ENCODE measurements at places on chromosomes 7 and 10.

- no peak for DNase-seq
Measured at GRCh38 chr10:31972519-31973041, 43.9 kb upstream of the ARHGAP12 start.

GRCh38 chr7:91875851-91876250 lies 4.7 kb downstream of the MTERF1 start:
- no peak for DNase-seq

DNA sequence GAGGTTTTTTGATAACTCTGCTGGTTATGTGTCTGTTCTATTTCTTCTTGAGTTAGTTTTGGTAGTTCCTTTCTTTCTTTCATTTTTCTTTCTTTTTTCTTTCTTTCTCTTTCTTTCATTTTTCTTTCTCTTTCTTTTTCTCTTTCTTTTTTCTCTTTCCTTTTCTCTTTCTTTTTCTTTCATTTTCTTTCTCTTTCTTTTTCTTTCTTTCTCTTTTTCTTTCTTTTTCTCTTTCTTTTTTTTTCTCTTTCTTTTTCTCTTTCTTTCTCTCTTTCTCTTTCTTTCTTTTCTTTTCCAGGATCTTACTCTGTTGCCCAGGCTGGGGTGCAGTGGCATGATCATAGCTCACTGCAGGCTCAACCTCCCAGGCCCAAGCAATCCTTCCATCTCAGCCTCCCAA lies 20.4 kb upstream of the RHBDD2 start:
- no peak for DNase-seq

DNA sequence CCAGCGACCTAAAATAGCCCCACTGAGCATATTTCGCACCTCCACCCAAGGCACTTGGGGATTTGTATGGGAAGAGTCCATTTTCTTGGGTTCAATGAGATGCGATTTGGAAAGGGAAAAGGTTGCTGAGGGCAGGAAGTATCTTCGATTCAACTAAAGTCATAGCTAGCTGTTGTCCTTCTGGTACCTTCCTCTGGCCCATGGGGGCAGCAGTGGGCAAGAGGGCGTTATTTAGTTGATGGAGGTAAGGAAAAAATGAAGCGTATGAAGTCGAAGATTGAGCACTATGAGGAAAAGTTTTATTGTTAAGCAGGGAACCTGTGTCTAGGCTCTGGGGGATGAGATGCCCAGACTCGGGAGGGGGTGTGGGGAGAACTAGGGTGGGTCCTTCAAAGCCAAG lies 135.4 kb downstream of the EVX1 start:
- DNase-seq: no peak

GRCh38 chr7:5429253-5429856 lies 5.7 kb upstream of the TNRC18 start:
- no peak for DNase-seq

DNA sequence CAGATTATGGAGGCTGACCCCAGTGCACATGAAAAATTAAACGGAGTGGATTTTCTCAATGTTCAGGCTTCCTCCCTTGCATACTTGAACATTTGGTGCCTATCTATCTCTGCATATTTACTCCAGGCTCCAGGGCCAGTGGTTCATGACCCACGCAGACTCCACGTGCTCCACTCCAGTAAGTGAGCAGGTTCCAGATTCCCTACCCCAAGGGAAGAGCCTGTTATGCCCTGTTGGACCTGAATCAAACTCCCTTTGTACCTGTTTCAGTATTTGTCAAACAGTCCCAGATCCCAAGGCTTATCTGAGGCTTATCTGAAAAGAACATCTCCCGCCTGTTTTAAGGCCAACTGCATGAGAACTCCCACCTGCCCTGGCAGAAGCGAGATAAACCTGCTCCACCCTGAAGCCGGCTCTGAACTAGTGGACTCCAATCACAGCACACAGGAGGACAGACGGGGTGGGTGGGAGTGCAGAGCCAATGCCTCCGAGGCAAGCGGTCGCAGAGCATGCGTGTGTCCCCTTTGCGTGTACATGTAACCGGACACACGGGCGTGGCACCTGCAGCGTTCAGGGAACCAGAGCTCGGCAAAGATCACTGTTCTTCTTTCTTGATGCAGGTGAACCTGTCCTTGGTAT lies 2.3 kb upstream of the FUOM start:
- DNase-seq: no peak

DNA sequence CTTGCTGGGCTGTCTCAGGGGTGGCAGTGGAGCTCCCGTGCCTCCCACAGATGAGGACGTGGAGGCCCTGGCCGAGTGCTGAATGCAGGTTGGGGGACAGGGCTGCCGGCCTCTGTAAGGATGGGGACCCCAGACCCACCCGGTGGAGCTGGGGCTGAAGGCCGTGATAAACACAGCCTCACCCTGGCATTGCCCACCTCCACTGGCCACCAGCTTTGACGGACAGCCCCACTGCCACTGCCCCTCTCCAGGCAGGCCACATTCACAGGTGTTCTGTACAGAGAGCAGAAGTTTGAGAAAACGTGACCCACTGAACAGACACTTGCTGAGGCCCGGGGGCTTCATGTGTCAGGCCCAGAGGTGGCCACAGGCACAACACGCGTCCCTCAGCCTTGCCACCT lies 126.2 kb downstream of the LHPP start:
- DNase-seq: no peak

- DNase-seq: no peak
Measured at GRCh38 chr10:132875435-132875834, 66.9 kb downstream of the CFAP46 start.

DNA sequence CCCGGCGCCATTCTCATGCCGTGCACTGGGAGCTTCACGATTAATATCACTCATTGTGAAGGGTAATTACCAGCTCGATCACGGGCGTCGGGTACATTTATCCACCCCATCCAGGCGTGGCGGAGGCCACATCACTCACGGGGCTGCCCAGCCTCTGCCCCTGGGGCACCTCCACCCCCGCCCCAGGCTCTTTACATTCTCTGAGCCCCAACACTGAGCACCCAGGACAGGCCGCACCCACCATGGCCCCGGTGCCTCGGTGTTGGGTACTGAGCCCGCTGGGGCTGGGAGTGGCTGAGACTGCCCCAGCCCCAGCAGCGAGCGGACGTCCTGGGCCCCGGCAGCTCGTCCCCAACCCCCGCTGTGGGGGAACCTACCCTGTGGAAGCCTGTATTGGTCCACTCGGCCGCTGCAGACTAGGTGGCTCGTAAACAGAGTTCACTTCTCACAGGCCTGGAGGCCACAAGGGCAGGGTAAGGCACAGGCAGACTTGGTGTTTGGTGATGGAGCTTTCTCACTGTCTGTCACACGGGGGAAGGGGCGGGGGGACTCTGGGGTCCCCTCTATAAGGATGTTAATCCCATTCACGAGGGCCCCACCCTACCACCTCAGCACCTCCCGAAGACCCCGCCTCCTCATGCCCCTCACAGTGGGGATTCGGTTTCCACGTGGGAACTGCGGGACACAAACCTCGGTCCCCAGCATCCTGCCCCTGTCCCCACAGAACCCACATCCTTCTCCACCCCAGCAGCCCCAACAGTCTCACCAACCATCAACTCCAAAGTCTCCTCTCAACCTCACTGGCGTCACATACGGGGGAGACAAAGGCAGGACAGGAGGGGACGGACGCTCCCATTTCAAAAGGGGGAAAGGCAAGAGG lies 184.1 kb downstream of the ELFN1 start:
- DNase-seq: no peak

DNA sequence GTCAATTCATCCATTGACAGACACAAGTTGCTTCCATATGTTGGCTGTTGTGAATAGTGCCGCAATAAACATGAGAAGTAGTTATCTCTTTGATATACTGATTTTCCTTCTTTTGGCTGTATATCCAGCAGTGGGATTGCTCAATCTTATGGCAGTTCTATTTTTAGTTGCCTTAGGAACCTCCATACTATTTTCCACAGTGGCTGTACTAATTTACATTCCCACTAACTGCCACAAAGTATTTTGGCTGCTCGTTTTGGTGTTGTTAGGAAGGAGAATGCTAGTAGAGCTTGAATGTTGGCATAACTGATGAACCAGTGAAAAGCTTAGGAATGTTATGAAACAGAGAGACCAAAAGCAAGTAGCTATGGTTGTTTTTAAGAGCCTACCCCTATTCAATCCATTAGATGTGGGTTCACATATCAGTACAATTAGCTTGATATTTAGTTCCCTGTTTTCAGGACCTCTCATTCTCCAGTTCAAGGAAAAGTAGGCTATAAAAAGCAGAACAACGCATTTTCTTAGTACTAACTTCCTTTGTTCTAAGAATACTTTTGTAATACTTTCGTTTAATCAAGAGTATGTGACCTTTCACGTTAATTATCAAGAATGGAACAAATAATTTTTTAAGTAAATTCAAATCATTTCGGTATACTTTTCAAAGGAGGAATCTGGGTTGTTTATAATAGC lies 100.3 kb downstream of the FAS start:
- DNase-seq: no peak

DNA sequence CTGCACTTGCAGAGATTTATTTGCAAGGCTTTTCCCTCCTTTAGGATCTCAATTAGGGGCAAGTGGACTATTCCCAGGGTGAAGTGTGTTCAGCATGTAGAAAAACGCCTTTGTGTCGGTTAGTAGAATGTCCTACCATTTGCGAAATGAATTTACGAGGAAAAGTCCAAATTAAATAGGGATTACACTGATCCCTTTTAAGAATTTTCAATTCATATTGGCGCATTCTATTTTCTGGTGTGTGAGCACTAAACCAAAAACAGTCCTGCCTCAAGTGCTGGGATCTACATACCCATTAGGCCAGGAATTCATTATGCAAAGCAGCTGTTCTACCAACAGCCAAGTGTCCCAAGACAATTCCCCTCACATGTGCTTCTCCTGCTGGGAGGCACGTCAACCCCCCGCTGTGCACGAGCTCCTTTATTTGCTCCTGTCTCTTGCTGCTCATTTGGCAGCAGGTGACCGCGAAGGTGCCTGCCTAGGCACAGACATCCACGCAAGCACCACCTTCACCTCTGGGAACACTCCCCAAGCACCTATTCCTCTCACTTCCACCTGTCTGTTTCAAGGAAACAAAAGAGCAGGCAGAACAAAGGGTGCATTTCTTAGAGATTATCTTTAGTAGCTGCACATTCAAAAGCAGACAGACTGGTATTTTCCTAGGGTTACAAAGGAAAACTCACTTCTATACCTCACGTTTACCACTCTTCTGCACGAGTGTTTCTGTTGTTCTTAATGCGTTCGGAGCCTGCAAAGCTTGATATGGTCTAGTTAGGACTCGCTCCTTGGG lies 134.6 kb upstream of the FGFR2 start:
- no peak for DNase-seq

- DNase-seq: no peak
Measured at GRCh38 chr7:25386311-25386744, 158.0 kb upstream of the NPVF start.

DNA sequence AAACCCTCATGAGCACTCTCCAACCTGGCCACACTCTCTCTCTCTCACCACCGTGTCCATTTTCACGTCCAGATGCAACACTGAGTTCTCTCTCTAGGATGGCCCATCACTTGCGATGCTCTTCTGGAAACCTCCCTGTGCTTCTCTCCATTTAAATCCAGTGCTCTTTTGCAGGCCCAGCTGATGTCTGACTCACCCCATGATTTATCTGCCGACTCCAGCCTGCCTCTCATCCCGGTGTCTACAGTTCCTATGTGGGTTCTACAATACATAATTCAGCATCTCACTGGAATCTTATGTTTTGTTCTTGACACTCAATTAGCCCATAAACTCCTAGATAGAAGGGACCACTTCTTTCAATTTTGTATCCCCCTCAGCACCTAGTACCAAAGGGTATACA lies 5.0 kb downstream of the TPK1 start:
- no peak for DNase-seq

DNA sequence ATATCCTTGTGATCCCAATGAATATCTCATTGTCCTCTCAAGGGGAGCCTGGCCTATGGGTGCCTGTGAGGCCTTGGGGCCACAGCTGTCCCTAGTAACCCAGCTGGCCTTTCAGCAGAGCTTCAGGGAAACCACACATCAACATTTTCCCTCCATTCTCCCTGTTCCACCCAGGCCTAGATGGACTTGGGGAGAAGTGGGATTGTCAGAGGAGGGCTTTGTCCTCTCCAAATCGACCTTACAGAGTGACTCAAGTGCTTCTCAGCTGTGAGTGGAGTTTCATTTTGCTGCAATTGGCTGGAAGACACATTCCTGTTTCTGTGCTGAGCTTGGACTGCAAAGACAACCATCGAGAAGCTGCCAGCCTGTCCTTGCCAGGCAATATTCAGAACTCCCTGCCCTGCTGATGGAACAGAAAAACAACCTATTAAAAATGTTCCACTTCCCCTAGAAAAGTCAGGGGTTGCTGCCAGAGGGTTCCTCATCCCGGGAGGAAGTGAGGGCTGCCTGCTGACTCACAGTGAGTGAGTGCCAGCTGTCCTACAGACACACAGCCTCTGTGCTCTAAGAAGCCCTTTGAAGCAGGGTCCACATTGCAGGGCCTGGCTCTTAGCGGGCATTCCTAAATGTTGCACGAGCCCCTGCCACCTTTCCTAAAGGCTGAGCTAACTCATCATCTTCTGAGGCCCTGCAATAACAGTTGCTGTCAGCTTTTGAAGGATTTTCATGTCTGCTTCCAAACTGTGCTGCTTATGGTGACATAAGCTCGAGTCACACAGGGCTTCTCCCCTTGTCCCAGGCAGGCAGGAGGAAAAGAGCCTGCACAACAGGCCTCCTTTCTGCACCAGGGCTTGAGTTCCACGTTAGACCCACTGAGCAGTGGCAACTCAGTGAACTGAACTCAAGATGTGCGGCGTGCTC lies 20.5 kb downstream of the STRA8 start:
- no peak for DNase-seq

GRCh38 chr7:149081914-149082313 lies 8.6 kb downstream of the ZNF786 start:
- DNase-seq: no peak

GRCh38 chr7:138460176-138460648 lies at the start of gene TRIM24:
TSS of gene TRIM24 (plus strand) at chr7:138460259. CDS start at chr7:138460549, 290 bp downstream.
- DNase-seq: no peak

- no peak for DNase-seq
Measured at GRCh38 chr7:17054836-17055235, 173.1 kb upstream of the AGR3 start.

- no peak for DNase-seq
Measured at GRCh38 chr7:84389242-84389641, 194.7 kb upstream of the SEMA3A start.

DNA sequence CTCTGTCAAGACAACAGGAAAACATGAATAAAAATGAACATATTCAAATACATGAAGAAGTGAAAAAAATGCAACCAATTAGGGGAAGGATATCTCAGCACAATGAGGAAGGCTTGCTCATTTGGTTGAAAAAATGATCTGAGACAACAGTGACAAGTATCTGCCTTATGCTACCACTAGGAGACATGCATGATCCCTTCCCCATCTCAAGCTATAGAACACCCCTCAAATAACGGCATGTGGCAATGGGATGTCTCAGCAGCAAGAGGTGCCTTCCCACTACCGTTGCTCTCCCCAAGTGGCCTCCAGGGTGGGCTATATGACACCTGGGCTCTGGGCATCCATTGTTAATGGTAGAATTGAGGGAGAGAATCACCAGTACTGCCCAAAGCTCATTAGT lies 98.1 kb upstream of the RSU1 start:
- DNase-seq: no peak

GRCh38 chr10:61899069-61899531 lies 2.4 kb upstream of the ARID5B start:
- DNase-seq: no peak

Data from stimulated activated CD8-positive, alpha-beta memory T cell treated with anti-CD3 and anti-CD28 coated beads, Interleukin-7, amount 100 ng/mL, for 1 hour (primary cell).